Posterior vena cava (tissue), 2 donors: ENCODE measurements at places on chromosomes 13 and 19.
A peak's percentile ranks its signal among the peaks of the same experiment; 100 is the strongest.

DNA sequence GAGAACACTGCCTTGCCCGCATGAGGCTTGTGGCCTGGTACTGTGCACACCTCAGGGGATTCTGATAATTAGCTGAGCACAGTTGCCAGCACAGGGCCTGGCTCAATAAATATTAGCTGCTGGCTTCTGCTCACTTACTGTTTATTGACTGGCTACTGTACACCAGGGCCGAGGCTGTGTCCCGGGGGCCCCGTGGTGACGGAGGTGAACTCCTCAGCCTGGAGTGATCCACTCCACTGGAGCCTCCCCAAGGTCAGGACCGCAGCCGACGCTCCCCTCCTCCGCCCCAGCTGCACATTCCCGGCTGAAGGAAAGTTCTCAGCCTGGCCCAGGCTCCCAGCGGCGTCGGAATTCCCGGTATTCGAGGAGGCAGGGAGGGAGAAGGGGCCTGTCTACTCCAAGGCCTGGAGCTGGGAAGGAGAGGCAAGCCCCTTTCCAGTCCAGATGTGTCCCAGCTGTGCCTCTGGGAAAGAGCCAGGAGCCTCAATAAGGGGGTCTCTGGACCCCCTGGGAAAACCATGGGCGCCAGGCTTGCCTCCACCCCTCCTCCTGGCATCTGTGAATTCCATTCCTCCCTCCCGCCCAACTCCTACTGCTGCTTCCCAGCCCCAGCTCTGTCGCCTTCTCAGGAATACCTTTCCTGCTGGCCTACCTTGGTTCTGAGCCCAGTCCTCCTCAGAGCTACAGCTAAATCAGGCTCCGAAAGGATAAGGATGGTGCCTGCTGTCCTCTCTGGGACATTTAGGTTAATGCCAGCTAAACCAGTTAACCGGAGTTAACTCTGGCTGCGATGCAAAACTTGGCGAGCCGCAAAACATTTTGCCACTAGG, 7.3 kb downstream of the RPS16 start:
- peak; percentile 93 for DNase-seq

- peak; percentile 75 for DNase-seq
These were observed 1692.0 kb downstream of the SLITRK5 start for GRCh38 chr13:89363144-89363543.

- no peak for DNase-seq
These were observed 85.0 kb upstream of the UBL3 start for GRCh38 chr13:29935309-29935981.

GRCh38 chr19:42140125-42140754, 8.0 kb upstream of the POU2F2 start:
- DNase-seq, result peak; percentile 88

GRCh38 chr19:41887711-41888382, 4.9 kb downstream of the ARHGEF1 start:
- DNase-seq, result no peak
